Esophagus squamous epithelium (tissue), 5 donors: ENCODE measurements at places on chromosomes 2 and 18.

- no peaks in the 10 kb centered on the region for H3K27me3 ChIP-seq
- no peak overlapping the region for H3K4me3 ChIP-seq
- DNase-seq, result no peak
- no peaks in the 10 kb centered on the region for H3K4me1 ChIP-seq
These were observed 21.1 kb upstream of the KLHL29 start for GRCh38 chr2:23363831-23364230.

GRCh38 chr2:194166818-194167217 lies 1490.2 kb upstream of the SLC39A10 start:
- no peaks in the 10 kb centered on the region for H3K4me1 ChIP-seq
- H3K27ac ChIP-seq, result no peak overlapping the region
- no peak overlapping the region for H3K4me3 ChIP-seq
- no peaks in the 10 kb centered on the region for H3K36me3 ChIP-seq

GRCh38 chr2:191374366-191374765 lies 129.2 kb downstream of the MYO1B start:
- no peaks in the 10 kb centered on the region for H3K27me3 ChIP-seq
- no peaks in the 10 kb centered on the region for H3K4me1 ChIP-seq
- H3K36me3 ChIP-seq, result no peaks in the 10 kb centered on the region

DNA sequence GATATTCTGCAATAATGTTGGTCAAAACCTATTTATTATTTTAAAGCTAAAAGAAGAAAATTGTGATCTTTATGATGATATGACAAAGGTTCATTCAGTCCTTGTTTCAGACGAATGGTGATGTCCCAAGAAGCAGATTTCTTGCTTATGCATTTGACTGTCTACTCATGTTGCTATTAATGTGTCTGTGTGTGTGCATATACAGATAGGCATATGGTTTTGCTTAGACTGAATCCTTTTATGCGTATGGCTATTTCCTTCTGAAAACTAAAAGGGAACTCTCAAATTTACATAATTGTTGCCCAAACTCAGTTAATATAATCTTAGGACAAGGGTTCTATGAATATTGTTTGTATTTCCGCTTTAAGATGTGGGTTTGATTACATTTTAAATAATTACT lies 632.3 kb upstream of the SETBP1 start:
- H3K4me3 ChIP-seq, result no peak overlapping the region
- no peak overlapping the region for H3K27ac ChIP-seq
- DNase-seq, result no peak
- no peaks in the 10 kb centered on the region for H3K4me1 ChIP-seq
- H3K36me3 ChIP-seq, result no peaks in the 10 kb centered on the region

DNA sequence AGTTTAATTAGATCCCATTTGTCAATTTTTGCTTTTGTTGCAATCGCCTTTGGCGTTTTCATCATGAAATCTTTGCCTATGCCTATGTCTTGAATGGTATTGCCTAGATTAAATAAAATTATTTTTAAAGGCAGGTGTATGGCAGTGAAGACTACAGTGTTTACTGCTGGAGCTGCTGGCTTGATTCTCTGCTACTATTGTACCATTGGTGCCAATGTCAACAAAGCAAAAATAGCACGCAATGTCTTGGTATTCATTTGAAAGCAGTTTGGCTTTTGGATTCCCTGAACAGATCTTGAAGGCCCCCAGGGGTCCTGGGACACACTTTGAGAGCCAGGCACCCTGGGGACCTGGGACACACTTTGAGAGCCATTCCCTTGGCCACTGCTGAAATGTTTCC lies 125.4 kb upstream of the ACKR3 start:
- H3K4me3 ChIP-seq, result no peak overlapping the region
- no peaks in the 10 kb centered on the region for H3K27me3 ChIP-seq
- H3K36me3 ChIP-seq, result no peaks in the 10 kb centered on the region
- DNase-seq, result no peak
- H3K27ac ChIP-seq, result no peak overlapping the region
- no peaks in the 10 kb centered on the region for H3K4me1 ChIP-seq

DNA sequence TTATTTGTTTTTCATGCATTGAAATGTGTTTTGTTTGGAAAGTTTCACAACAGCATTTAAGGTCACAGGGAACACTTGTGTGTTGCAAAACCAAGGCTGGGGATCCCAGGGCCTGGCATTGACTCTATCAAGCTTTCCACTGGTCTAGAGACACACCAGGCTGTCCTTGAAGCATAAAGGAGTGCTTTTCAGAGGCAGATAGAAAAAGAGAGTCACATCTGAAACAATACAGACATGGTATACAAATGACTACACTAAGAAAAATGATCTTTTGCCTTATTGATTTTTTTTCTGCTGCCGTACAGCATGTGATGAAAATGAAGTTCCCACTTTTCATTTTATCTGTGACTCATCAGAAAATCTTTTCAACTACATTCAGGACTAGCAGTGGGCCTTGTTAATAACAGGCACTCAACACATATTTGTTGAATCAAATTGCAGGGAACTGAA lies 61.9 kb upstream of the ZCCHC2 start:
- H3K27ac ChIP-seq, result no peak overlapping the region
- H3K4me3 ChIP-seq, result no peak overlapping the region
- H3K36me3 ChIP-seq, result no peaks in the 10 kb centered on the region
- no peak for DNase-seq
